ENCODE measurements at places on chromosomes 2 and 18.

DNA sequence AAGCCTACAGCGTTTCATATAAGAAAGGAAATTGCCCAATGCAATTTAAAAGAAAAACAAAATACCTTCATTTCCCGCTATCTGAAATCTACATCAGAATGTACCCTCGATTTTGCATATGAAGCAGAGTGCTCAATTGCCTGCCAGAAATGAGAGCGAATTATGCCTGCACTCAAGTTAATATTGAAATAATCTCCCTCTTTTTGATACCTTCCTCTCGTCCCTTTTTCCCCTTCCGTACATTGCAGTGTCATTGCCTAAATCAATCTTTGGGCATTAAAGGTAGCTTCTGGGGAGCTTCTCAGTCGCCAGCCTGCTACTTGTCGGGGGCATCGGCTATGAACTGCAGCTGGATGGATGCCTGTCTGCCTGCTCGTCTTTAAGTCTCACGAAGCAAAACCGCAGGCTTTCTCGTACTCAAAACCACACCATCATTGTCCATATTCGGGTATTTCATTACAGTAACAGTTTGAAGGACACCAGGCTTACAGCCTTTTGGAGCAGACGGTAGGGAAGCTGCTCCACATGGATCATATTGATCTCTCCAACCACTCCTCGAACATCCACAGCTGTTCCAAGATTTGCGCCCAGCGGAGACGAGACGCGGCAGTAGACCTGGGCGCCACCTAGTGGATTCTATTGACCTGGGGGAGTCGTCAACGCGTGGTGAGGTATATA lies 64.0 kb upstream of the HNRNPA3 start:
- DNase-seq: peak; percentile 80

- peak; percentile 66 for DNase-seq
Measured at GRCh38 chr18:76875390-76876325, 53.3 kb downstream of the ZNF236 start.

DNA sequence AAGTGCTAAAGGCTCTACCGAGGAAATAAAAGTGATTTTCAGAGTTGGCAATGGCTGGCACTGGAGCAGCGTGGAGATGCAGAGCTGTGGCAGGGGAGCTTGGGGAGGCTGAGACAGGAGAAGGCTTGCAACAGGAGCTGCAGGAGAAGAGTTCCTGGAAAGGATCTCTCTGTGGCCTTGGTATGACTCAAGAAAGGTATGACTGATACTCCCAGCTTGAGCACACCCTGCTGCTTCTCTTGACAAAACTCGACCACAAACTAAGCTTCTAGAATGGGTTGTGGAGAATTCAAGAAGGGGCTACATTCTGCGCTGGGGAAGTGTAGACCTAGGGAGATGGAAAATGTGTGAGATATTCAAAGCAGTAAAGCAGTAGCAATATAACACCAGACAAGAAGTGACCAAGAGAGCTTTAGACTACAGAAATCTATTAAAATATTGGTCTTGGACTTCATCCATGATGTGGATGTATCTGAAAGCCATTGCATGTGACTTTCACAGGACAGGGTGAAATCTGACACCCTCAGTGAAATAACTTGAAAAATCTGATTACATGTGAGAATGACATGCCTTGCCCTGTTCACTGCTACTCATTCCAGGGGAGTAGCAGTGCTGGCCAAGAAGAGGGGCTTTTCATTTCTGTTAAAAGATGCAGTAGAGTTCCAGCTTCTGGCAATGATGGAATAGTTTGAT lies 41.5 kb downstream of the SUCLG1 start:
- no peak for DNase-seq

DNA sequence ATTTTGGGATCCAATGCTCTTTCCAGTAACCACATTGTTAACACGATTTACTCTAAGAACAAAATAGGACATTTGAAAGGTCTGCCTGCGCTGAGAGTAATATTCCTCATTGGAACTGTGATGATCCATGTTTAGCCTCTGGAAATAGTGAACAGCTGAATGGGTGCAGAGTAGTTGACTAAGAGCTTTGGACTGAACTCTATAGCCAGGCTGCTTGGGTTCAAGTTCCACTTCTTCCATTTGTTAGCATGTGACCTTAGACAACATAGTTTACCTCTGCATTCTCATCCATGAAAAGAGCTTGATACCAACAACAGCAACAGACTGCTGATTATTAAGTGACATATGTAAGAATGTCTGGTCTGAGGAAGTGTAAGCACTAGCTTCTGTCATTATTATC lies 128.3 kb upstream of the MMADHC start:
- no peak for DNase-seq

- no peak for DNase-seq
Measured at GRCh38 chr2:239407112-239407511, 6.3 kb upstream of the HDAC4 start.

DNA sequence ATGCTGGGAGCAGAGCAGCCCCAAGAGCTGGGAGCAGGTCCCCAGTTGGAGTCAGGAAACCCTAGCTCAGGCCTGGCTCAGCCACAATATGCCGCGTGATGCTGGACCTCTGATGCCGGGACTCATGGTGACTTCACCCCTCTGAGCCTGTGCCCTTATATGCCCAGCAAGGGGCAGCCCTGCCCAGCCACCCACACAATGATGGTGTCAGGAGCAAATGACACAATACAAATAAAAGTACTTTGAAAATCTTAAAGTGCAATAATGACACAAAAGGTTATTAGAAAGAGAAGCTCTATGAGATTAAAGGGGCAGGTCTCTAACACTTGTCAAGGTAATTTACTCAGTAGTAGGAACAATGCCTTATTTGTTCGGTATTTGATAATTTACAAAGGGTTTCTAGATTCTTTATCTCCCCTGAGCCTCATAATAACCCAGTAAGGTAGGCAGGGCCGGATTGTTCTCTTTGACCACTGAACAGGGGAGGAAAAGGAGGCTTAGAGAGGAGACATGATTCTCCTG lies 18.3 kb upstream of the KIF3C start:
- no peak for DNase-seq

- DNase-seq: no peak
Measured at GRCh38 chr18:79485788-79486355, 90.1 kb downstream of the NFATC1 start.

- DNase-seq: no peak
Measured at GRCh38 chr2:201183365-201183727, 405 bp downstream of the CASP10 start.

DNA sequence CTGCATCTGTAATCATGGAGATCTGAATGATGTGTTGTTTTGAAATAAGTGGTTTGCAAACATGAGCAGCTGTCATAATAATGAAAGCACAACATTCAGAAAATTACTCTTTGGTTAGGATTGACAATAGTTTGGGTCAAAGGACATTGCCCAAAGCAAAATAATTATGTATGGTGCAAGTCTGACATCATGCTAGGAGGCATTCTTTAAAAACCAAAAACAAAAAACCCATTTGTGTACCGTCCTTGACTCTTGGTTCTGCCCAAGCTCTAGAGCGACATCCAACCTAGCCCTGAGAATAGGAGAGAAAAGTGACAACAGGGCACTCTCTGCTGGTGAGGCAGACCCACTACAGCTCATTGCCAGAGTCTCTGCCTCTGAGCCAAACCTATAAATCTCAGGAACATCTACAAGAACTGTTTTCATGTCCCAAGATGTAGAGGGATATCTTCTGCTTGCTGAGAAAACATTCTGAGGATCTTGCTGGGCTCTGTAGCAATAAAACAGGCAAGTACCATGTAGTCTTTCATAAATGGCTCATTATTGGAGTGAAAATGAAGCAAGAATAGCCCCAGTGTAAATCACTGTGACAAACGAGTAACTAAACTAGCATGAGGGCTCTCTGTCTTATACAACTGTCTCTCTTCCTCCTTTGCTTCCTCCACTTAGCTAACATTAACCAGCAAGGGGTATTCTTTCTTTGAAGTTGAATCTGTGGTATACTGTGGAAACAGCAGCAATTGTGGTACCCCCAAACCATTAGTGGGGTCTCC lies 266.8 kb upstream of the CXCR4 start:
- DNase-seq: peak; percentile 60

DNA sequence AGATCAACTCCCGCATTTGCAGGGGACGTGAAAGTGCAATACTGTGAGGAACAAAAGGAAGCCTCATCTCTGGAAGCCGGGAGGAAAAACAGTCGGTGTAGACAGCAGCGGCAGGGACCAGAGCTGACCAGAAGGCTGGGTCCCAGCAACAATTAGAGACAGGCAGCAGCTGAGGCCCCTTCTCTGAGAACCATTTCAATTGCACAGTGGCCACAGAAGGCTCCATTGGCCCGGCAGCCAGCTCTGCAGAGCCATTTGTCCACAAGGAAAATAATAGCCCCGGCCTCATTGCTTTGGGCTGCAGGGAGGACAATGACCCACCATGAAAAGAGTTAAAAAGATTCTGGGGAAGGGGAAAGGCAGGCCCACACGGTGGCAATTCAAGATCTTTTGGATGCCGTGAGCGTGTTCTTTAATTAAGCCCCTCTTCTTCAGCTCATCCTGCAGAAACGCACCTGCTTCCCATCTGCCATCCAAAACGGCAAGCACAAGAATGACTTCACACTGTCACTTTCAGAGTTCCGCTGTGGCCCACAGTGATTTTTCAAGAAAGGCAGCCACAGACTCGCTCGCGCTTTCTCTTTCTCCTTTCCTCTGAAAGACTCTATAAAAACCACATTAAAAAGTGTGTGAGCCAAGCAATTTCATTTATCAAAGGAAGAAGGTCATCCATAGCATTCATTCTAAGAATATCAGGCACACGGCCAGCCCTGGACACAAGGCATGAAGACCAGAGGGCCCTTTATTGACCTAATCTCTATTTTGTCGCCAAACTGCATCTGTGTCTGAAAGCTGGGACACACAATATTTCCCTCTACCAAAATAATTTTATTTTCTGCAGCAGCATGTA lies 293.6 kb downstream of the SOX11 start:
- DNase-seq: no peak

DNA sequence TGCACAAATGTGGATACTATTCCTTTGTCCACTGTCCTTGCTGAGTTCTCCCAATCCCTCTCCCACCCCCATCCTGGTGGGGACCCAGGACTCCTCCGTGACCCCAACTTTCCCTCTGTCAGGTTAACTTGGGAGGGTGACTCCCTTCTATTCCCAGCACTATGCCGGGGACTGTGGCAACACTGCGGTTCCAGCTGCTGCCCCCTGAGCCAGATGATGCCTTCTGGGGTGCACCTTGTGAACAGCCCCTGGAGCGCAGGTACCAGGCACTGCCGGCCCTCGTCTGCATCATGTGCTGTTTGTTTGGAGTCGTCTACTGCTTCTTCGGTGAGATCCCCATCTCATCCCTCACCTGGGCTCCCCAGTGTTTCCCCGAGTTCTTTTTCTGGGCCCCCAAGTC lies 739 bp downstream of the TMEM198 start:
- DNase-seq: no peak

DNA sequence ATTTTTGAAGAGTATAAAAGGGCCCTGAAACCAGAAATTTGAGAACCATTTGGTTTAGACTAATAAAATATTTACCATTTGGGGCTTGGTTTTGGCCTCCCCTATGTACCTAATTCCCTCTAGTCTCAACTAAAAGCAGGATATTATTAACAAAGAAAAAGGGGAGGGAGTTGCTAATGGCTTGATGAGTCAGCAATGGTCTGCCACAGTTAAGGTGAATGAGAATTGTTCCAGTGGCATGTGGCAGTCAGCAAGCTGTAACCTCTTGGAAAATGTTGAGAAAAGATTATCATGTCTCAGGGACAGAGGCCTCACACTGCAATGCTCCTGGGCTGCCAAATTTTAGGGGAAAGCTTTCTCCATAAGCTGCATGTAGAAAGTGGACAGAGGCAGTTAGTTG lies 20.1 kb upstream of the SLC39A10 start:
- no peak for DNase-seq

DNA sequence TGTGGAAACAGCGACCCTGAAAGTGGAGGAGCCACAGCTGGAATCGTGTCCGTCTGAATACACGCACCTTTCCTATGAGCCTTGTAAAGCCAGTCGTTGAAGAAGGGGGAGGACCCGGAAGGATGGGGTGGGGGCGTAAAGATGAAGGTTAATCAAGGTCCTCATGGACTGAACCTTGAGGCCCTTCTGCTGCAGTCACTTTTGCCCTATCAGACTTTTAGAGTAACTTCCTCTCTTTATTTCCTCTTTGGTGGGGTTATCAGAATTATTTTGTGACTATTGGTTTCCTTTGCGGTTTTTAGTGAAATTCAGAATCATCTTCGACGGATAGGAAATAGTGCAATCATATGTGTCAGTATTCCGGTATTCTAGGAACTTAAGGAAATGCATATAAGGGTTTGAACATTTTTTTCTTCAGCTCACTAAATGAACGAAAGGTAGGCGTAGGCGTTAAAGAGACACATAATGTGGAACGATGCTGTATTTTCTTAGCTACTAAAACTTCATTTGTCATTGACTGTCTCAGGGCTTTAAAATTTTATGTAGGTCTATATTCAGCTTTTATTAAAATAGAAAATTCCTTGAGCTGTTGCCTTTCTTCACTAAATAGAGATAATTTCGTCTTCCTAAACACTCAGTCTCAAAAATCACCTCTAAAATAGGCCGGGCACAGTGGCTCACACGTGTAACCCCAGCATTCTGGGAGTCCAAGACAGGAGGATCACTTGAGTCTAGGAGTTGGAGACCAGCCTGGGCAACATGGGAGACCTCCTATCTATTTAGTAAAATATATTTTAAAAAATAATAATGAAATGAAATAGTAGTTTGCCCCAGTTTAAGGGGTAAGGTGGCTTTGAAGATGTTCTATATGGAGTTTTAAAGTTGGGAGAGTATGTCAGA lies 1.4 kb upstream of the YES1 start:
- peak; percentile 94 for DNase-seq

GRCh38 chr2:29420464-29420863 lies 305.2 kb downstream of the CLIP4 start:
- DNase-seq: no peak

GRCh38 chr2:23900541-23901322 lies 26.2 kb downstream of the ATAD2B start:
- no peak for DNase-seq

DNA sequence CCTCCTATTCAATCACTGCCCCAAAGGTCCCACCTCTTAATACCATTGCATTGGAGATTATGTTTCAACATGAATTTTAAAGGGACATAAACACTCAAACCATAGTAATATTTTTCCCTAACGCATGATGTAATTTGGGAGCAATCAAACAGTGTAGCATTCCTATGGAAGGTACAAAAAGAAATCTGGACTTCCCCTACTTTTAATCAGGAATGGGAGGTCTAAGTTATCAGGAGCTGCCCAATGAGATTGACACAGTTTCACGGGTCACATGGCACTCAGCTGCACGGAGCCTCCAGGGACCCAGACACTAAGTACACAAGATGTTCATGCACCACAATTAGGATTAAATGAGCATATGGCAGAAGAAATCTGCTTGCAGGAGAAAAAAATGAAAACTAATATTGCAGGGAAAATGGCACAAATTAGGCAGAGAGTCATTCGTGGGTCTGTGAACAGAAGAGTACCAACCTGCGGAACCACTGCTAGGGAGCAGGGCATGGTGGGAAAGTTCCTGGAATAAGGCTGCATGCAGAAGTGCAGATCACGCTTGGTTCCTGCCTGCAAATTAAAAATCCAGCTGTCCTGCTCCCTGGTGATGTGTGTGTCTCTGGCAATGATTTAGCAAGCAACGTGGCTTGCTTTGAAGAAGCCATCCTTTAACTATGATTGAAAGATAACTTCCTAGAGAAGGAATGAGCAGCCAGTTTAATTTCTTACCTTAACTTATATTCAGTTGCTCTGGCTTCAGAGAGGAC lies 326.6 kb upstream of the ID2 start:
- no peak for DNase-seq

GRCh38 chr2:155250800-155251199 lies 552.3 kb downstream of the KCNJ3 start:
- peak; percentile 21 for DNase-seq
